ENCODE measurements at places on chromosomes 1 and 21.

DNA sequence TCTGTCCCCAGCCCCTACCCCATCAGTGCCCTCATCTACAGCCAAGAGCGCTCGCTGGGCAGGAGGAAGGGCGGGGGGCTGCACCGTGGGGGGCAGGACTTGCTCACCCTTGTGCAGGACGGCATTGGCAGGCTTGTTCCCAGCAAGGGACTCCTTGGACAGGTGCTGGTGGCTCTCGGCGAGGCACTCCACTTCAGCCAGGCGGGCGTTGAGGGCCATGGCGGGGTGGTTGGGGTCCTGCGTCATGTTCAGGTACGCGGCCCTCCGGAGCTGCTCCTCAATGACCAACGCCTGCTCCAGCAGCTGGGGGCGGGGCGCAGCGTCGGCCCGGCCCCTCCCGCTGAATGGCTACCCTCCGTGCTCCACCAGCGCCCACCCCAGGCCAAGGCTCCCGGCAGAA is 64.0 kb downstream of the KCNAB2 start:
- DNase-seq, result no peak

GRCh38 chr1:220928320-220928719 is 49.1 kb downstream of the HLX start:
- DNase-seq, result no peak

GRCh38 chr21:36575306-36575705 is 95.4 kb upstream of the CLDN14 start:
- DNase-seq, result no peak

- DNase-seq, result no peak
Observed at GRCh38 chr1:24189528-24189927, 2.4 kb upstream of the IFNLR1 start.

GRCh38 chr1:195202241-195202640 is 1406.0 kb downstream of the KCNT2 start:
- DNase-seq, result no peak

- DNase-seq, result peak; percentile 67
Observed at GRCh38 chr1:110927484-110928075, 36.1 kb downstream of the LRIF1 start.

DNA sequence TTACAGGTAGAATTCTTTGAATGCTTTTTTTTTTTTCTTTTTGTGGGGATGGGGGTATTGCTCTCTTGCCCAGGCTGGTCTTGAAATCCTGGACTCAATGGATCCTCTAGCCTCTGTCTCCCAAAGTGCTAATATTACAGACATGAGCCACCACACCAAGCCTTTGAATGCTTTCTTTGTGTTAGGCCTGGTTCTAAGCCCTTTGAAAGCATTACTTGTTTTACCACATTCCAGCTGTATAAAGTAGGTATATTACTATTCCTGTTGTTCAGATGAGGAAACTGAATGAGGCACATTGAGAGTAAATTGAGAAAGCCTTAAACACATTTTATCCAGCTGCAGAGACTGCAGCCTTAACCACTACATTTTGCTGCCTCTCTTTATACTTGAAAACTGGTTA is 841.8 kb upstream of the ADGRL4 start:
- DNase-seq, result no peak

DNA sequence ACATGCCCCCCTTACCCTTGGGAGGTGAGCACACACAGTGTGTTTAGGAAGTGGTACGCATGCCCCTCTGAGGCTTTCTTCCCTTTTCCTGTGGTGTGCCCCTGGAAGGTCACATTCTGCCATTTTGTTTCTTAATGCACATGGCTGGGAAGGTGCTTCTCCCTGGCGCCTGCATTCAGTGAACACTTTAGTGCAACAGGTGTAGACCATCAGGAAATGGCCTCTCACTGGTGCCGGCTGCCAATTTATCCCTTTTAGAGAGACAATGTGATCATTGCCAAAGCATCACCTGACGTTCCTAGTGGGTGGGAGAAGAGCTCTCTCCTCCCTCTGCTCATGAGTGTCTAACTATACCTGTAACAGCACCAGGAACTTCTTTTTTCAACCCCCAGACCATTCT is 51.8 kb upstream of the PDE9A start:
- no peak for DNase-seq

DNA sequence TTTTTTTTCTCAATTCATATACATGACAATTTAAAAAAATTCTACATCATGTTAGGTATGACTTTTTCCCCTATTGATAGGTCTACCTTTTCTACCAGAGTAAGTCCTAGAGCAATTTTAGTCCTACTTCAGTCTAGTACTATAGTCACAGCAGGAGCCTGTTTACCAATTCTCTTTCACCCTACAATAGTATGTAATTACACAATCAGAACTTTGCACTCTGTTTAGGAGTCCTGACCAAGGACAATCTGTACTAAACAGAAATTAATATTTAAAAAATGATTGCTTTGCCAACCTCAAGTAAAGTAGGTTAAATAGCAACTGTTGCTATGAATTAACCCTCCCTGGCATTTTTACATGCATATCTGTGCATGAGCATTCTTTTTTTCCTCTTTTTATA is 810 bp upstream of the CYP4A11 start:
- no peak for DNase-seq

DNA sequence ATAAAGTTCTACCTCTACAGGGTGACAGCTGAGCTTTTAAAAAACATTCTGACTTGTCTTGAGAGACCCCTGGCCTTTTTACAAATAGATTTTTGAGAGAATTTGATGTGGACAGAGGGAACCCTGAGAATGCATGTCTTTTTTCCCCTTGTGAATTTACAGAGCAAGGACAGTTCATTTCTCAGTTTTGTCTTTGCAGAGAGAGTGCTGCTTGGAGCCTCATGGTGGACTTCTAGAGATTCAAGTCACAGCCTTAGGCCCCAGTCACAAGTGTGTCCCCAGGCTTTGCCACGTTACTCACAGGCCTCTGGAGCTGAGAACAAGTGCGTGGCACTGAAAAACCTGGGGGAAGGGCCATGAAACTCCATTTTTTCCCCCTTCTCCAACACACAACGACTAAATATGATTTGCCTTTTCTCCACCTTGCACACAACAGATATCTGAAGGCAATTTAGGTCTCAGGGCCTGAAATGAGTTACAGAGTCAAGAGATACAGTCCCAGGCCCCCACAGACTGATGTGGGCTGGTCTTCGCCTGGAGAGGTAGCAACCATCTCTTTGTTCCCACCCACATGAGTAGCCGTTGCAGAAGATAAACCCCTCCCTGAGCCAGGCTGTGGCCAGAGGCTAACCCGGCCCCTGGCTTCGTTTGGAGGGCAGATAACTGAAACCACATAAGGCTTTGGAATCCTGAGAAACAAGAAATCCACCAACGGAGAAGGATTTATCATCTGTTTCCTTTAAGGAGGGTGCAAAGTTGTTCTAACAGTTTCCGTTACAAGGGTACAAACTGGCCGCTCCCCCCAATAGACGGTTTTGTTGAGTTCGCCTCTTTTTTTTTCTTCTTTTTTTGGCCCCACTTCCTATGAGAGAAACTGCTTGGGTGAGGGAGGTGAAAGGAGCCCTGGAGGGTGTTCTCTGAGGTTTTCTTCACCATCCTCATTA is 1.0 kb upstream of the PIGV start:
- peak; percentile 58 for DNase-seq

- DNase-seq, result no peak
Observed at GRCh38 chr1:105442901-105443300, 1613.6 kb upstream of the PRMT6 start.

GRCh38 chr1:39522661-39523567 is 31.5 kb downstream of the BMP8A start:
- DNase-seq, result no peak

GRCh38 chr1:180489976-180490375 is 12.4 kb downstream of the ACBD6 start:
- DNase-seq, result no peak

DNA sequence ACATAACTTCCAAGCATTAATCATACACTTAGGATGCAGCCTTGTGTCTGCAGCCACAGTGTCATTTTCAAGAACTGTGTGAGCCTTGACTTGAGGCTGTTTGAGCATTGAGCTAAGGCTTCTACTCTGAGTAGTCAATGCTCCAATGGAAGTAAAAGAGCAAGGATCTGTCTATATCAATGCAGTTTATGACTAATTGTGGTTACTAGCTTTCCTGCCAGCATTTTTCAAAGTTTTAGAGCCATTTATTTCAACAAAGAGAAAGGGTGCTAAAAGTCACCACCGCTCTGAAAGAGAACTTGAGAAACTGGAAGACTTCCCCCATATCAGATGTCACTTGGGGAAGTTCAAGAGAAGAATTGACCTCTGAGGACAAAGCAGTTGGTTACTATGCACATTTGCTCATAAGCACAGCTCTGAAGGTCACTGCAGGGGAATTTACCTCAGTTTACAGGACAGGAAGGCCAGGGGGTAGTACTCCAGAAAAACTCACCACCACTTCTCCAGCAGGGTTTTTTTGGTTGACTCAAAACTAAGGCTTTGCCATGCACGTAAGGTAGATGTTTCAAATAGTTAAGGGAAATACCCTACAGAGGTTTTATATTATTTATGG is 24.5 kb upstream of the RGS1 start:
- DNase-seq, result no peak

DNA sequence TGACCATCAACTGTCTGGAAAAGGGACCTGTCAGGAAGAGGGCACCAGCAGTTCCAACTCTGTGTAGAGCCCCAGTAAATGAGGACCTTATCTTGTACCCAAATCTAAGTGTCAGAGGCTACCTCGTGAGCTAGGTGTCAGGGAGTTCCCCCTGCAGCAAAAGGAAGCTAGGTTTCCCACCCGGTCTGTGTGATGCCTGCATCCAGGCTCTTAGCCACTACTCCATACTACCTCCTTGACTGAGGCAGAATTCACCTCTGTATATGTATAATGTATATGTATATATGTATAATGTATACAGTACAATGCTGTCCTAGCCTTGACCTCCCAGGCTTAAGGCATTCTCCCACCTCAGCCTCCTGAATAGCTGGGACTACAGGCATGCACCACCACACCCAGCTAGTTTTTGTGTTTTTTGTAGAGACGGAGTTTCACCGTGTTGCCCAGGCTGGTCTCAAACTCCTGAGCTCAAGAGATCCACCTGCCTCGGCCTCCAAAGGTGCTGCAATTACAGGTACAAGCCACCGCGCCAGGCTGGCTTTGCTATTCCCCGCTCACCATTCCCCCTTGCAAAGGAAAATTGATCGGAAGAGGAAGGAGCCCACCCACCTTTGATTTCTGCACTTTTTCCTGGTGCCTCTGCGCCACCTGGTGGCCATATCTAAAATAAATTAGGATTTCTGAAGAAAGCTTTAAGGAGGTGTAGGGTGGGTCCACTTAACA is 15.7 kb upstream of the LUZP1 start:
- no peak for DNase-seq

DNA sequence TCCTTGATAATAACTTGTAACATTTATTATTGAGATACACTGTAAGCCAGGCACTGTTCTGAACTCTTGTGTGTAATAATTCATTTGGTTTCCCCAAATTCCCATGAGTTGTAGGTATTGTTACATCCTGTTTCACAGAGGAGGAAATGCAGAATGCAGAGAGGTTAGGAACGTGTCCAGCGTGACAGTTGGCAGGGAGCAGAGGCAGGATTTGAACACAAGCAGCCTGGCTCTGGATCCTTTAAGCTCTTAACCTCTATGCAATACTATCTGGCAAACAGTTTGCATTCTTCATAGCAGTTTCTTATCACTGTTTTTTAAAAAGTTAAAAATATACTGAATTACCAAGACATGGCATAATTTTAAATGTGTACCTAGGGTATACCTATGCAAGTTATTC is 30.5 kb downstream of the EEIG2 start:
- DNase-seq, result no peak

DNA sequence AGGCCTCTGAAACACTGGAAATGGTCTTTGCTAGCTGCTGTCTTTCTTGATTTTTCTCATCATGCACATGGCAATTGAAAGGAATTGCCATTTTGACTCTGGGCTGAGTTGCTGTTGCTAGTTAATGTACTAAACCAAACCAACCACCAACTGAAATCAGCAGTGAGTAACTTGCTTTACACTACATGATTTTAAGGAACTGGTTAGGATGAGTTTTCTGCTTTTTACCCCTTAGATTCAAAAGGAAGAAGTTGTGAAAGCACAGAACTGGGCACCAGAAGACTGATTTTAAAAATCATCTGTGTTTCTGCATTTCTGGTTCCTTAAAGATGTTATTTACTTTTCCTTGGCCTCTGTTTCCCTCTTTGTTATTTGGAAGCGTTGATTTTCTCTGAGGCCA is 361.9 kb downstream of the HLX start:
- DNase-seq, result no peak

GRCh38 chr1:218377143-218377660 is 32.1 kb downstream of the TGFB2 start:
- peak; percentile 97 for DNase-seq

DNA sequence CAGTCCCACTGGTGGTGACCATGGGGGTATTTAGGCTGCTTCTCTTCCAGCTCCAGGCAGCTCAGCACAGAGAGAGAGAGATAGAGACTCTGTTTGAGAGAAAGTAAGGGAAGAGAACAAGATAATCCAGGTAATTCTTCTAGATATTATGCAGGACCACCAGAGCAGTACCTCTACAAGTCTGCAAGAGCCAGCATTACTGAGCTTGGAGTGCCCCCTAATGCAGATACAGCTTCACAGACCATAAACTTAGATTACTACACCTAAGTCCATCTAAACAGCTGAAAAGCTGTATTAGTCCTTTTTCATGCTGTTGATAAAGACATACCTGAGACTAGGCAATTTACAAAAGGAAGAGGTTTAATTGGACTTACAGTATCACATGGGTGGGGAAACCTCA is 570.3 kb downstream of the LRRIQ3 start:
- no peak for DNase-seq

- DNase-seq, result no peak
Observed at GRCh38 chr1:150552911-150553289, 3.7 kb downstream of the ADAMTSL4 start.

DNA sequence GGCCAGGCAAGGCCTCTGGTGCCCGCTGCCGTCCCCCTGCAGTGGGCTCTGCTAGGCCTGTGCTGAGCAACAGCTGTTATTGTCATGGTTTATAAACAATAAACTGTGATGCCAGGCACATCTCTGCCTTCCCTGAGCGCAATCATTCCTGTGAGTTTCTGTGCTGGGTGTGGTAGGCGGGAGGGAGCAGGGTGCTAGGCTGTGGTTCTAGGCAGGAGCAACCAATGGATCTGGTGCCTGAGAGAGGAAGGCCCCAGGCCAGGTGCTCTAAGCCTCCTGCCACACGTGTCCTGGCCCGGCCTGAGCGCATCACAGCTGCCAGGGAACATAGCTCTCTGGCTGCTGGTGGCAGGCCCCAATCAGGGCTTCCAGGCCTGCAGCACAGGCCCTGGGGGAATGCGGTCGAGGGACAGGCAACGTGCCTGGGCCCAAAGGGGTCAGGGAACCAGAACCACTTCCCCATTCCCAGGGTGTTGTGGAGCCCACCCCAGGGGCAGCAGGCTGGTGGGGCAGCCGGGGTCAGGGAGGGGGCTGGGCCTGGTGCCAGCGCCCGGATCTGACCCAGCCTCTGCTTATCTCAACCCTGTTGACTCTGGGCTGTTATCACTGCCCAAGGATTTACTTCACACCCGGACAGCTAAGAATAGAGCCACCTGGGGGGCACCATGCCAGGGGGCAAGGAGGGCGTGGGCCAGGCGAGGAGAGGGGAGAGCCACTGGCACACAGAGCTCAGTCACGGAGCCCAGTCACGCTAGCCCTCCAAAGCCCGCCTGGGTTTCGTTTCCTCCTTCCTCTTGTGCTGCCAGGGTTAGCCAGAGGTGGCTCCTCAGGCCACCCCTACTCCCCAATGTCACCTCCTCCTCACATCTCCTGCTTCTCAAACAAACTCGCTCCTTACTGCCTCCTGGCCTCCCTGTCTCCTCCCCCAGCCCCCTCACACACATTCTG is 11.5 kb downstream of the TRIM46 start:
- DNase-seq, result no peak
